CD4-positive, alpha-beta T cell treated with Interferon alpha-2 for 1 hour (primary cell): ENCODE measurements at places on chromosomes 5 and 9.

DNA sequence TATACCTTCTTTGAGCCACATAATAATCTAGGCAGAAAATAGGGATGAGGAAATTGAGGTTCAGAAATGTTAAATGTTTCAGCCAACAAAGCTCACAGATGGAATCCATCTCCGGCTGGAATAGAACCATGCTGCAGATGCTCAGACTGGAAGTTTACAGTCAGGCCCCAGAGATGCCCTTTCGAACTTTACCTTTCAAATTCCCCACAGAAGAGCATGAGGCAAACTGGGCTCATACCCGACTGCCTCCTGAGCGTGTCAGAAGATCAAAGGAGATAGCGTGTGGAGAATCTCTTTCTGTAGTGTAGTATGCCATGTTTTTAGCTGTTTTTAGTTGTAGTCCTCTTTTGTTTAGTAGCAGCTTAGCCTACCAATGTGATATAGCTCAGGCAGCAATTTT lies 72.0 kb upstream of the DAP start:
- no peak for DNase-seq

- no peak for DNase-seq
Observed at GRCh38 chr5:81694726-81695125, 56.2 kb downstream of the SSBP2 start.

GRCh38 chr5:7745882-7746610 lies 104.9 kb downstream of the CFAP90 start:
- DNase-seq = no peak

GRCh38 chr9:134955801-134956200 lies 38.1 kb upstream of the FCN1 start:
- DNase-seq = no peak

DNA sequence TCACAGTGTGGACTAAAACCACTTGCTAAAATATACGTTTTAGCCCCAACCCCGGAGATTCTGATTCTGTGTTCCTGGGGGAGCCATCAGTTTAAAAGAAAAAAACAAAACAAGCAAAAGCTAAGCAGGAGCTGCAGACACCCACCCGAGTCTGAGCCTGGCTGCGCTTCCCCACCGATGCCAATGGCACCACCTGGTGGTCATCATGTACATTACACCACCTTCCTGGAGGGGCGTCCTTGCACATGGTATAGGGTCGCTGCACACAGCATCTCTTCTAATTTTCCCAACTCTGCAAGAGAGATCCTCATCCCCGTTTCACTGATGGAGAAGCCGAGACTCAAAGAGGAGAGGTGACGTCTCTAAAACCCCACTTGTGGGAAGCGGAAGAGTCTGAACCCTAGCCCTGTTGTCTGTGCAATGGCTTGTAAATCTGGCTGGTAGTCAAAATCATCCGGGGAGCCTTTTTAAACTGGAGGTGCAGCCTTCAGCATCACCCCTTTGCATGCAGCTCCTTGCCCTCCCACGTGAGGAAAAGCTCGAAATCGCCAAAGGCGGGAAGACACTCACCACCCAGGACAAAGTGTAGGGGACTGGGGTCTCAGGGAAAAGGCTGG lies 23.1 kb upstream of the CNOT6 start:
- peak; percentile 50 for DNase-seq

DNA sequence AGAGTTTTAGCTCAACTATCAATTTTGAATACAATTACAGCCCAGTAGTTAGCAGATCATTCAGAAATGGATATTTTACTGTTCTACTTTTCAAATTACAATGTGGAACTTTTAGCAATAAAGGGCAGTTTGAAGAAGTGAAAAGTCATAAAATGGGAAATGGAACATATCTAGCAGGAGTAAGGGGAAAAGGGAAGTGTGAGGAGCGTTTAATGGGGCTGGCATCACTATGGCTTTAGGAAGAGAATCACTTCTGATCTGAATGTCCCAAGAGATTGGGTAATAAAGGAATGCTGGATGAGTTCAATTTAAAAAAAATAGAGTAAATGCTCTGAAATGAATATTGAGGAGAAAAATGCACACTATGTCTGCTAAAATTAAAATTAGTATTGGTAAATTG lies 77.4 kb downstream of the ATPSCKMT start:
- DNase-seq = no peak

DNA sequence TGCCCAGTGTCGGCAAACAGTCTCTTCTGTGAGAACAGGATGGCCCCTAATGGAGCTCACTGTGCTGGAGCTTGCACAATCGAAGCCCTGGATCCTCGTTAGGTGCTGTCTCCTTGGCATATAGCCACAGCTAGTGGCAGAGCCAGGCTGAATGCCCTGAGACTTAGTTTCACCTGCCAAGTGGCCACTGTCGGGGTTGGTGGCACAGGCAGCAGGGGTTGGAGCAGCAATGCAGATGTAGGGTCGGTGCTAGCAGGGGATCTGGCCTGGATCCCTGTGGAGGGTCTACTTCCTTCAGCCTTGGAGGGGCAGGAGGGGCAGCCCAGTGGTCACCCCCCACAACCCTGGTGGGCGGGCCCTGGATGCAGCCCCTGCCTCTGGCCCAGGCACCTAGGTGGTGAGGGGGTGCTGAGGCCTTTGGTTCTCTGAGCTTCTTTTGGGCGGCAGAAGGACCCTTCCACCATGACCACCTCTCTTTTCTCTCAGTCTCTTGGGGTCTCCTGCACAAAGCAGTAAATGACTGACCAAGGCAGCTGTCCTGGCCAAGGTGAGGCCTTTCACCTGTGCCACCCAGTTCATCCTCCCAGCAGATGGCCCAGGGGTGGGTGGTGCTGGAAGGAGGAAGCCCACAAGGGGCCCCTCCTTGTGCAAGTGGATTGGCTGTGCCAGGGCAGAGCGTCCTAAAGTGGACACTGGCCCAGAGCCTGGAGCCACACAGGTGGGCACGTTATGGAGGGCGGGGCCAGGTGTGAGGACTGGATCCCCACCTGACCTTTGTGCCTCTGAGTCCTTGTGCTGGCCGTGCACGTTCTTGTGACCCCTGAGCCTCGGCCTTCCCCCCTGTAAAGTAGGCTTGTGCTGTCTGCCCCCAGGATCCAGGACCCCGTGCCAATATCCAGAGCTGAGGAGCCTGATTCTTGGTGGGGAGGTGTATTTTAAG lies 44.8 kb downstream of the PHF2 start:
- DNase-seq = no peak

- no peak for DNase-seq
Observed at GRCh38 chr9:2210201-2210600, 195.1 kb downstream of the SMARCA2 start.

DNA sequence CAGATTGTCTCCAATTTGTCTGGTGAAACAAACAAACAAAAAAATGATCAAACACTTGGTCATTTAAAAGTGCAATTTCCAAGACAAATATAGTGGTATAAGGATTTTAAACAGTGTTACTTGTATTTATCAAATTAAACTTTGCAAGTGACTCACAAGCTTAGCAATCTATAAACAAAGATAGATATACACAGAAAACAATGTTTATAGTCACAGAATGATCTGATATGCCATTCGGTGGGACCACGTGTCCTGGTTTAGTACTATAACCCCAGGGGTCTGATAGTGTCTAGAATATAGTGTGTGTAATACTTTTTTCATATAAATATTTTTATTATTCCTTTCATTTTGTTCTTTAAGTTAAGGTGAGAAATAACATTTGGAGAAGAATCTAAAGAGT lies 91.3 kb downstream of the DPYSL3 start:
- no peak for DNase-seq

DNA sequence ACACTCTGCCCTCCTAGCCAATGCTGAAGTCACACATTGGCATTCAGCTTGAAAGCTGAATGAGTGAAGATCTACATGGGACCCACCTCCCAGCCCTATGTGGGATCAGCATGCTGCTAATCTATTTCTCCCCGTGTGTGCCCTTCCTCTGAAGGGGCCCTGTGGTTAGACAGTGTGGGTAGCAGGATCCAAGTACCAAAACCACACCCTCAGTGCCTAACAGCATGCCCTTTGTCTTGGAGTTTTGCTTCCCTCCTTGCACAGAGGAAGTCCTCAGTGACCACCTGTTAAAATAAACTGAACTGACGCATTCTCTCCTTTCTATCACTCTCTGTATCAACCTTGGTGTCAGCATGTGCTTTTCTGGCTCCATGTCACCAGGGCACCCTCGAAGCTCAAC lies 25.0 kb downstream of the SH3TC2 start:
- no peak for DNase-seq

DNA sequence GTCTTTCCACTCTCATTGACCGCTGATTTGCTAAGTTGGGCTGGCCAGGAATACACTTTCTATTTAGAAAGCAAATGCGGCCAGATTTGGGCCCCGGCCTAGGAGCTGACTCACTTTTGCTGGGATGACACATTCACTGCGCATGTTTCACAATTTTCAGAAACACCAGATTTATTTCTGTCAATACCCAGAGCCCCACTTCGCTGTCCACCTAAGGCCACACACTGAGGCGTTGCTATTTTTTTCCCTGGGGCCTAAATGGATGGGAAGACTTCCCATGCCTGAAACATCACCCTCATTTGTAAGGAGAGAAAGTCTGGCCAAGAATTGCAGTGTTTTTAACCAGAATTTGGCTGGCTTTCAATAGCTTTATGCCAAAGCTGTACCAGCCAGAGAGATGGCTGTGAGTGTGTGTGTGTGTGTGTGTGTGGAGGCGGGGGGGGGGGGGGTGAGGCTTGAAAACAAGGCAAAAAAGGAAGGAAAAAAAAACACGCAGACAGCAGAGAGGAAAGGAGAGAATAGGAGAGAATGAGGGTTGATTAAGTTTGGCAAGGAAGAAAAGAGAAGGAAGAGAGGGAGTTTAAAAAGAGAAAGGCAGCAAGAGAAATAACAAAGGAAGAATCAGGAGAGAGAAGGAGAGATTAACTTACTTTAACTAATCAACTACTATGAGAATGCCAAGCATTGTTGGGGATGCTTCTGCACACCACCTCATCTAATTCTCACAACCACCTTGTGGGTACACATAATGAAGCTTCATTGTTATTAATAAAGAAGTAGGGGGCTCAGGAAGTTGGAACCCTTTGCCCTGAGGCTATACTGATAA lies 261.4 kb upstream of the KLF4 start:
- peak; percentile 56 for DNase-seq

DNA sequence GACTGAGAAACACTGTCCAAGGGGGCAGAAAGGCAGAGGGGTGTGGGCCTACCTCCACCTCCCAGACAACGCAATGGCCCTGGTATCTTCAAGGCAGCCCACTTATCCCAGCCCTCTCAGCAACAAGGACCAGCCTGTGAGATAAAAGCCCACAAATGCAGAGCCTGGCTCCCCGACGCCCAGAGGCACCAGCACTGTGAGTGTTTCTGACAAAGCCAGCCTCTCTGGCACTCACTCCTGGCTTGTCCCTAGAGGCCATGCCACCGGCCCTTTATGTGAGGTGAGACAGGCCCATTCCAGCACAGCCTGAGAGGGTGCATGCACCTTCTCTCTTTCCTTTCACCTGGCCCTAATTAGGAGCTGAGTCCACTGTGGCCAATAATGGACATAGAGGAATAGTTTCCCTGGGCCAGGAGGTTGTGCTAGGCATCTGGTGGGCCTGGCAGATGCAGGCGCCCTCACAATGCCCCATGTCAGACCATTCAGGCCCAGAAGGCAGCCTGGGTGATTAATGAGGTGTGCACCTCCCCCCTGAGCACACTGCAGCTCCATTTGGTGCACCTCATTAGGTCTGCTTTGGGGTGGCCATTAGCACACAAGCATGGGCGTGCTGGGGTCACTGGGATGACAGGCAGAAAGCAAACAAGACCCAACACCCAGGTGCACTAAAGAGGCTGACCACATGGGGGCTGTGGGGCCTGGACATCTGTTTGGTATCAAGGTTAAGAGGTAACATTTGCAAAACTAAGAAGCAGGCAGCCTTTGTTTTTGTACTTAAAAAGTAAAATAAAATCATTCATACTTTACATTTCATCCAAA lies 176.0 kb downstream of the MED10 start:
- no peak for DNase-seq

DNA sequence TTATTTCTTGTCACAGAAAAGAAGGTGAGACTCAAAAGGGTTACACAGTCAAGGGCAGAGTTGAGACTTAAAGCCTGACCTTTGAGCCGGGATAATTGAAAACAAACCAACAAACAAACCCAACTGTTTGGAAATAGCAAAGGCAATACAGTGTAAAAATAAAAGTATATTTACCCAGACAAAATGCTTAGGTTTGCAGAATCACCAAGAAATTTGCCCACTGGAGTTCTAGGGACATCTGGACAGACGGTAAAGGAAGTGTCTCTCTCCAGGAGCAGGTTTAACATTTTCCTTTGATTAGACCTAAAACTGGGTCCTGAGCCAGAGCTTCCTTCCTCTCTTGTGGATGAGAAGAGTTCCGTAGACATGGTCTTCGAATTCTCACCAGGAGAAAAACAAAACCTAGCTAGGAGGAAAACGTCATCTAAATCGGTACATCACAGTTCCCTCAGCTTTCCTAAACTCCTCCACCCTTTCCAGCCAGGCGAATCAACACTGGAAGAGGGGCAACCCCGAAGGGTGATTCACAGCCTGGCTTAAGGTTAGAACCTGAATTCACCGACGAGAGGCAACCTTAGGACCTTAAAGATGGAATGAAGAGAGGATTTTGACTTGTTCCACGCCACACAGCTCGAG lies 673 bp downstream of the CDC25C start:
- DNase-seq = no peak
